T-cell (primary cell): ENCODE measurements at places on chromosomes 2 and 18. TPM values are rescaled to one million over a fixed set of nuclear protein-coding genes. Genes with fewer than 3 reads are reported as not detected.

DNA sequence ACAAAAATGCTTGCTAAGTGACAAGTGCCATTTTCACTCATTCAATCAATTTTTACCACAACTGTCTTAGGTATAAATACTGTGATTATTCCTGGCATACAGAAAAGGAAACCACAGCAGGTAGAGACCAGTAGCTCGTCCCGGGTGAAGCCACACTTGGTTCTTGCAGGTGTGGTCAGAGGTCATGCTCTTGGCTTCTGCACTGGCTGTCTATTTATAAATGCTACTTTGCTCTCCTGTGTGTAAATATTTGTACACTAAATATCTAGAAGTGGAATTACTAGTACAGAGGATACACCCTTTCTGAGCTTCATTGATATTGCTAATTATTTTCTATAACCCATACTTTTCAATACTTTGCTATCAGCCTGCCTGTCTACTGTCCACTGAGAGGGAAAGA, 284.6 kb downstream of the MYT1L start:
- no peaks in the 10 kb centered on the region for H3K36me3 ChIP-seq
- peaks cover 4% of the 10 kb centered on the region for H3K27me3 ChIP-seq
- no peak overlapping the region for H3K27ac ChIP-seq
- no peaks in the 10 kb centered on the region for H3K4me1 ChIP-seq
- no peak overlapping the region for H3K4me3 ChIP-seq

DNA sequence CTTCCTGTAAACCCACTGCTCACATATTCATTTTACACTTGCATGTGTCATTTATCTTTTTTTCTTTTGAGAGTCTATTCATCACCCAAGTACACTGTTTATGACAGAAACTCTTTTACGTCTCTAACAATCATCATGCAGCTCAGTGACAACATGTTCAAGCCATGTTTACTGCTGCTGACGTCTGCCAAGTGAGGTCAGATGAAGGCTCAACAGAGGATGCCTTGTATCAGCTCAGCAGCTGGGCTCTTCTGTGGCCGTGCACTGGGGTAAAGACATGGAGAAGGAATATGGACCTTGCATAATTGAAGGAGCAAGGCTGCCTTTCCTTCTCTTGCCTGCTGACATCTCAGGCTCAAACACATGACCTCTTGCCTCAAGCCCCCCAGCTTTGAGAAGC, 99.6 kb downstream of the ADD2 start:
- H3K4me1 ChIP-seq = peaks cover 17% of the 10 kb centered on the region
- H3K27ac ChIP-seq = no peak overlapping the region
- H3K4me3 ChIP-seq = no peak overlapping the region
- peaks cover 9% of the 10 kb centered on the region for H3K27me3 ChIP-seq
- DNase-seq = no peak

DNA sequence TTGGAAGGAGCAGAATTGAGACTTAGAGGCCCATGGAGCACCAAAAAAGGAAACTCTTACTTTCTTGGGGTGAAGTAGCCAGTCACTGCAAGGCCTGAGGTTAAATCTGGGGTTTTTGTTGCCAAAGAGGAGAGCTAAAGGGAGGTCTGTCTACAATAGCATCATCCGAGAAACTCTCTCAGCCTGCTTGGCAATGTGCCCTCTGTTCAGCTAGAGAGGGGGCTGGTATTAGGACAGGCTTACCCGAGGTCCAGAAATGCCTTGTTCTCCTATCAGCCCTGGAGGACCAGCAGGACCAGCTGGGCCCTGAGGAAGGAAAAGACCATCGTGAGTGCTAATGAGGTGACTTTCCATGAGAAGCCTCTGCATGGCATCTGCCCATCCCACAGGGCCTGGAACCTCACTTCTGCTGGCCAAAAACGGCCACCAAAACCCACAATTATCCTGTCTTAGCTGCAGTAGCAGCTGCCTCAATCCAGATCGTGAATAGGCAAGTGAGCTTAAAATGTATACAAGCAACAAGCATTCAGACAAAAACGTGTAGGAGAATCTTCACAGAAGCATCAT, 61.6 kb downstream of the COL6A3 start:
- no peak overlapping the region for H3K27ac ChIP-seq
- H3K4me1 ChIP-seq = no peaks in the 10 kb centered on the region
- no peak overlapping the region for H3K4me3 ChIP-seq
- no peaks in the 10 kb centered on the region for H3K36me3 ChIP-seq

DNA sequence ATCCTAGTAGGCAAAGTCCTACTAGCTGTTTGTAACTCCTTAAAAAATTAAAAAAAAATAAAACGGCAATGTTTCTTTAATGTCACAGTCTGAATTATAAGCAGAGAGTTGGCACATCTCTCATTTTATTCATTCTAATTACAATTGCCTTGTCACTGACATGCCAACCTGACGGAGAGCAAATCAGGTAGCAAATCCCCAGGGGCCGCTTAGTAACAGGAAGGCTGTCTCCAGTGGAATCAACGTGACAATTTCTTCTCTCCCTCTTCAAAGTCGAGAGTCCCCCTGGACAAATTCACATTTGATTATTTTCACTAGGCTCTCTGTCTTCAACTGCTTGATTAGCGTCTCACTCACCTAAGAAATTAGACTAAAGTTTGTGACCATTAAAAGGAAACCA, 1598.9 kb upstream of the PIK3C3 start:
- no peak for DNase-seq
- no peaks in the 10 kb centered on the region for H3K27me3 ChIP-seq
- H3K4me1 ChIP-seq = no peaks in the 10 kb centered on the region
- no peak overlapping the region for H3K4me3 ChIP-seq

GRCh38 chr2:68108120-68108519, 45.3 kb upstream of the C1D start:
- DNase-seq = no peak
- H3K36me3 ChIP-seq = no peaks in the 10 kb centered on the region
- H3K4me1 ChIP-seq = no peaks in the 10 kb centered on the region
- H3K27me3 ChIP-seq = no peaks in the 10 kb centered on the region

- no peaks in the 10 kb centered on the region for H3K27me3 ChIP-seq
- peaks cover 9% of the 10 kb centered on the region for H3K4me1 ChIP-seq
- no peak for DNase-seq
- H3K36me3 ChIP-seq = no peaks in the 10 kb centered on the region
- no peak overlapping the region for H3K4me3 ChIP-seq
Measured at GRCh38 chr2:99827296-99827999, 314.9 kb downstream of the AFF3 start.

- H3K27me3 ChIP-seq = no peaks in the 10 kb centered on the region
- no peak for DNase-seq
- no peaks in the 10 kb centered on the region for H3K4me1 ChIP-seq
- no peak overlapping the region for H3K4me3 ChIP-seq
- H3K27ac ChIP-seq = no peak overlapping the region
- H3K36me3 ChIP-seq = no peaks in the 10 kb centered on the region
Measured at GRCh38 chr2:70541481-70542020, 12.1 kb downstream of the TGFA start.

- H3K36me3 ChIP-seq = no peaks in the 10 kb centered on the region
- peaks cover 42% of the 10 kb centered on the region for H3K27me3 ChIP-seq
- H3K27ac ChIP-seq = no peak overlapping the region
Measured at GRCh38 chr18:58850786-58851469, 13.7 kb upstream of the ZNF532 start.

- no peak for DNase-seq
- H3K36me3 ChIP-seq = no peaks in the 10 kb centered on the region
- H3K27ac ChIP-seq = no peak overlapping the region
- peaks cover 74% of the 10 kb centered on the region for H3K4me1 ChIP-seq
- H3K4me3 ChIP-seq = peak overlapping the region; percentile 64
Measured at GRCh38 chr2:60554646-60555065, 1.2 kb upstream of the BCL11A start.

DNA sequence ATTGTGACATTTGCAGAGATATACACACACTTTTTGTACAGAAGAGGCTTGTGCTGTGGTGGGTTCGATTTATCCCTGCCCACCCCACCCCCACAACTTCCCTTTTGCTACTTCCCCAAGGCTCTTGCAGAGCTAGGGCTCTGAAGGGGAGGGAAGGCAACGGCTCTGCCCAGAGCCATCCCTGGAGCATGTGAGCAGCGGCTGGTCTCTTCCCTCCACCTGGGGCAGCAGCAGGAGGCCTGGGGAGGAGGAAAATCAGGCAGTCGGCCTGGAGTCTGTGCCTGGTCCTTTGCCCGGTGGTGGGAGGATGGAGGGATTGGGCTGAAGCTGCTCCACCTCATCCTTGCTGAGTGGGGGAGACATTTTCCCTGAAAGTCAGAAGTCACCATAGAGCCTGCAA, 40.0 kb downstream of the STEAP3 start:
- H3K4me1 ChIP-seq = no peaks in the 10 kb centered on the region
- H3K4me3 ChIP-seq = no peak overlapping the region
- H3K27ac ChIP-seq = no peak overlapping the region
- no peak for DNase-seq
- H3K27me3 ChIP-seq = no peaks in the 10 kb centered on the region

- no peak overlapping the region for H3K27ac ChIP-seq
- peaks cover 2% of the 10 kb centered on the region for H3K27me3 ChIP-seq
- H3K4me1 ChIP-seq = no peaks in the 10 kb centered on the region
- no peaks in the 10 kb centered on the region for H3K36me3 ChIP-seq
- DNase-seq = no peak
Measured at GRCh38 chr2:11032396-11032795, 120.7 kb downstream of the KCNF1 start.

DNA sequence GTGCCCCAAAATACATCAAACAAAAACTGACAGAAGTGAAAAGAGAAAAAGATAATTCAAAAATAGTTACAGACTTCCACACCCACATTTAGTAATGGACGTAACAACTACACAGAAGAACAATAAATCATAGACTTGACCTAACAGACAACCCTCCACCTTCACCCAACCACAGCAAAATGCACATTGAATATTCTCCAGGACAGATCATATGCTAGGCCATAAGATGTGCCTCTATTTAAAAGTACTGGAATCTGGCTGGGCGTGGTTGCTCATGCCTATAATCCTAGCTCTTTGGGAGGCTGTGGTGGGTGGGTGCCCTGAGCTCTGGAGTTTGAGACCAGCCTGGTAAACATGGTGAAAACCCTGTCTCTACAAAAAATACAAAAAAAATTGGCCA, 20.0 kb downstream of the SLC66A2 start:
- H3K4me1 ChIP-seq = no peaks in the 10 kb centered on the region
- H3K27ac ChIP-seq = no peak overlapping the region
- no peak overlapping the region for H3K4me3 ChIP-seq
- peaks cover 30% of the 10 kb centered on the region for H3K36me3 ChIP-seq

DNA sequence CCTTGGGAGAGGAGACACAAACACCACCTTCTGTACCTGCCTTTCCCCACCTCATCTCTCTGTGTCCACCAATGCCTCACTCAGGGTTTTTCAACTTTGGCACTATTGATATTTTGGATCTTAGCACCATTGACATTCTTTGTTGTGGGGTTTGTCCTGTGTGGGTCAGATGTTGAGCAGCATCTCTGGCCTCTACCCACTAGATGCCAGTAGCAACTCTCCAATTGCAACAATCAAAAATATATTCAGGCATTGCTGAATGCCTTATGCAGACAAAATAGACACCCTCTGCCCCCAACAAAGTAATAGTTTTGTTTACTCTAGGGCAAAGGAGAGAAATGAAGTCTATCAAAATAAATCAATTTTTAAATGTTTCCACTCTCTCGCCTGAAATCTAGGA, 1384.3 kb upstream of the NXPH2 start:
- H3K4me3 ChIP-seq = no peak overlapping the region
- H3K27me3 ChIP-seq = no peaks in the 10 kb centered on the region
- no peaks in the 10 kb centered on the region for H3K4me1 ChIP-seq
- H3K36me3 ChIP-seq = no peaks in the 10 kb centered on the region
- no peak for DNase-seq

DNA sequence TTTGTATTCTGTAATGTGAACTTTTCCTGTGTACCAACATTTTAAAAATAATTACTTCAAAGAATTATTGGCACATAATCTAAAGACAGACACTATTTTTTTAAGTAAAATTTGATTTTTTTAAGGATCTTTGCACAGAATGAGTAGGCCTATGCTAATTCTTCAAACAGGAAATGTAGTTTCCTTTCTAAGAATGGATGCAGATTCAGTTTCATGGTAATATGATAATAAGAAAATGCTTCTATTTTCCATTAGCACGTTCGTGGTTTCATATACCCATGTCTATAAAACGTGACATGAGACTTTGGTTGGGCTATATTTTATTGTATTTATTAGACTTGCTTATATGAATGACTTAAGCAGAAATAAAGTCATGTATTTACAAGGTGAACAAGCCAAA, 191.8 kb upstream of the RBBP8 start:
- H3K27ac ChIP-seq = no peak overlapping the region
- H3K27me3 ChIP-seq = no peaks in the 10 kb centered on the region
- no peaks in the 10 kb centered on the region for H3K36me3 ChIP-seq
- no peak for DNase-seq

DNA sequence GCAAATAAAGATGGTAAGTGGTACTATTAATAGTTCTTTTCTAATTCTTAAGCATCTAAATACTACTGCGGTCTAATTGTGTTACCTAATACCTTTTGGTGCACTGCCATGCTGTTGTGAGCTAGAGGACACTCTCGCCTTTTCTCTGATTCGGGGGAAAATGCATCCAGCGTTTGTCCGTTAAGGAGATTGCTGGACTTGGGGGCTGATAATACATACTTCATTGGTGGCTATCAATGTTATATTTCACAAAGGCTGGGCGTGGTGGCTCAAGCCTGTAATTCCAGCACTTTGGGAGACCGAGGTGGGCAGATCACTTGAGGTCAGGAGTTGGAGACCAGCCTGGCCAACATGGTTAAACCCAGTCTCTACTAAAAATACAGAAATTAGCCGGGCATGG, 141.7 kb upstream of the TWIST2 start:
- no peaks in the 10 kb centered on the region for H3K36me3 ChIP-seq
- H3K27me3 ChIP-seq = peaks cover 5% of the 10 kb centered on the region
- H3K27ac ChIP-seq = no peak overlapping the region
- DNase-seq = no peak
- no peaks in the 10 kb centered on the region for H3K4me1 ChIP-seq

DNA sequence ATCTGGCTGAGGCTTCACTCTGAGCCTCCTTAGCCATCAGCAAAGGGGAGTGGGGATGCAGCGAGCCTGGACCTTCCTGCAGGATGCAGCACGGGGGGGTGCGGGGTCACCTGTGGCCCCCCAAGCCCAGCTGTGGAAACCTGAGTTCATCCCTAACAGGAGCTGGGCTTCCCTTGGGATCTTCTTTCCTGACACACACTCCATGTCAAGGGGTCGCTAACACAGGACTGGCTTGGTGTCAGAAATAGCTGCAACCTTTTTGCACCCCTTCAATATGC, 174.7 kb downstream of the RTP5 start:
- H3K27me3 ChIP-seq = peaks cover 3% of the 10 kb centered on the region
- H3K4me3 ChIP-seq = no peak overlapping the region
- no peak for DNase-seq

DNA sequence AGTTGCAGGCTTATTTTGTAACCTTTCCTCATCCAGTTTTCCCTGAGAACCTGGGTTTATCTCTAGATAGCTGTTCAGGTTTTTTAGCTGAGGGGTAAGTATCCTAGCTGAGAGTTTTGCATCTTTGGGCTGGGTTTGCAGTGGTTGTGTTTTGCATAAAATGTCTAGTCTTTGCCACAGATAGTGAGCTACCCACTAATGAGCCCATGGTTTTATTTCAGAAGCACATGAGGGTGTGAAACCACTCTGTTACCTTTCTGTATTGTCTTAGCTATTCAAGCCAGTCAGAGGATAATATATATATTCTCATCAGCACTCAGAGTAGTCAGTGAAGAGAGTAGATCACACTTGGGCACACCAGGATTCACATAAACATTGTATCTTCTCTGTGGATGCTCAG, 24.6 kb upstream of the TXNDC2 start:
- no peak overlapping the region for H3K27ac ChIP-seq
- H3K36me3 ChIP-seq = no peaks in the 10 kb centered on the region
- no peak for DNase-seq
- no peaks in the 10 kb centered on the region for H3K4me1 ChIP-seq

The MEP1B gene
- 0.18 TPM for total RNA-seq

The CPO gene
- 0.30 TPM for total RNA-seq

The FBLN7 gene
- 66.3 TPM for total RNA-seq

The TBR1 gene
- not detected for total RNA-seq

The AFF3 gene
- 9.9 TPM for total RNA-seq

The DOCK10 gene
- total RNA-seq = 266 TPM
